ENCODE measurements at places on chromosomes 2 and 18.

DNA sequence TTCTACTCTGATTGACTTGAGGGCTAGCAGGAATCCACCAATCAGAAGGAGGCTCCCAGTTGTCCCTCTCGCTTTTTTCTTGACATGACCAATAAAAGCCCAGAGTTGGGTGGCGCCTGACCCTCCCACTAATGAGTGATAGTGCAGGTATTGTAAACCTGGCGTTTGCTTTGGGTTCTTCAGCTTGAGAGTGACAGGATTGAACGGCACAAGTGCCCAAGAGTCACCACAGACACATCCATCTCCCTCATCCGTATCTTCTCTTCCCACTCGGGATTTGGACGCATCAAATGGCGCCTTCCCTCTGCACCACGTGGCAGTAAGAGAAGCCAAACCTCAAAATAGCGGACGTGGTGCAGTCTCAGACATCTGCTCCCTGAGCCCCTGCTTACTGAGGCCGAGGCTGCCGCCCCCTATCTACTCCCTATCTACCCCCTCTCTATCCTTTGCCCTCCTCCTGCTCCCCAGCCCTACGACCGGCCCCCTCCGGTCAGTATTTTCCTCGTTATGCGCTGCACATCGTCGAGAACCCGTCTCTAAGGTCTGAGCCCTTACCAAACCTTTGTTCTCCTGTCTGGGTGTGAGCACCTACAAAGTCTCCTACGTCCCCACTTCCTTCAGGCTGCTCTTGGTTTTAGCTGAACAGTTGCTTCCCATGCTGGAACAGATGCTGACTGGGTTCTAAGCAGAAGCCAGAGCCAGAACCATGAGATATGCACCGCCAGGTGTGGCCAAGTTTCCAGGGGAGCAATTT lies 881 bp upstream of the FAM161A start:
- DNase-seq: no peak

GRCh38 chr2:109454304-109454703 lies 159.5 kb downstream of the SEPTIN10 start:
- no peak for DNase-seq

DNA sequence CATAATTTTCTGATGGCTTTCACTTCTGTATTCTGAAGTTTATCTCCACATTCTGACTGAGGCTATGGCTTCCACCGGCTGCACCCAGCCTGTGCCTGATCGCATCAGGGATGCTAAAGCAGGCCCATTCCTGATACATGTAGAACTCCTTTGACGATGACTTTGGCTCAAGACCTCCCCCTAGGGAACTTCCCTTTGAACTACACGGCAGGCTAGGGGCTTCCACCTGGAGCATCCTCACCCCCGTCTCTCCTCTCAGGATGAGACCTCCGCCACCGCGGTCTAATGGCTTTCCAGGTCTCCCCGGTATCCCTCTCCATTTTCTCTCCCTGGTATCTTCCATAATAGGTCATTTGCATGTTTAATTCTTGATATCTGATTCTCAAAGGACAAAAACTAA lies 214.9 kb upstream of the CHST9 start:
- no peak for DNase-seq

- no peak for DNase-seq
Observed at GRCh38 chr18:48580782-48581181, 42.0 kb downstream of the CTIF start.

DNA sequence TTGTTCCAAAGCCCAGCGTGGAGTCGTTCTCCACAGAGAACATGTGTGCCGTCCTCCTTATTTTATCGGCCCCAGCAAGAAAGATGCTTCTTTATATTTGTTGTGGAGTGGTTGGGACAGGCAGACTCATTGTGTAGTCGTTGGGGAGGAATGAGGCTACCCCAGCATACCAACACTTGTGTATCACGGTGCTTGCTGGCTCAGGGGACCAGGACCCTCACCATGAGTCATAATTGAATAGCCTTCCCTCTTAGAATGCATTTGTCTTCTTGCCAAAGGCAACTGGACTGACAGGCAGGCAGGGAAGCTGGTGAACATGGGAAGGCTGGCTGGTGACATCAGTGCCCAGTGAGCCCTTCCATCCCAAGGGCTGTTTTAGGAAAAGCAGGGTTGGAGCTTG lies 4.7 kb downstream of the CAPN10 start:
- no peak for DNase-seq

- no peak for DNase-seq
Observed at GRCh38 chr2:73999881-74000597, 15.3 kb downstream of the TET3 start.

DNA sequence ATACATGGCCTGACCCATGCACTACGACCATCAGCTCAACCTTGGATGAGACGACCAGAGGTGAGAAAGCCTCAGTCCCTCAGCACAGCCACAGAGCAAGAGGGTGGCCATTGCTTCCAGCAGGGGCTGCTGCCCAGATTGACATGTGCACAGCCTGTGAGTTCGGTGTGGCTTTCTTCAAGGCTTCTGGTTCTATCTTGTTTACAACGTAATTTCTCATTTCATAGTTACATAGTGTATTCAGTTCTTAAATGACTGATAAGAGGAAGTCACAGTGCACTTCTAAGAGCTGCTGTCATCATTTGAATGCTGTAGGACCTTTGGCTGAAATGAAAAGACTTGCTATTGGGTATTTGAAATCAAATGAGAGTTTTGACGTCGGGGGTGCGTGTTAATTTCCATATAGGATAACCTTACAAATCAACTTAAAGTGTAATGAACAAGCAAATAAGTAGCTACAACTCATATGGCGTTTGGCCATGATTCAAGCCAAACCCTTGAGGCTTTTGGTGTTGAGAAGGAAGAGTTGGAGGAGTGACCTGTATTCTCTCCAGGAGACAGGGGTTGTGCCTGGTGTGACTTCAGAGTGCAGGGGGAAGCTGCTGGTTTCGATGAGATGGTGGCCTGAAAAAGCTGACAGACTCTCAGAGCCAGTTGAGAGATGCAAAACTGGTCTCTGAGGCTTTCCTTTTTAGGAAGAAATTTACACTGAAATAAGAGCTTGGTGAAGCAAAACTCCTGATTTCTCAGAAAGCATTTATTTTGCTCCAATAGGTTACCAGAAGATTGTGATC lies 51.0 kb downstream of the TSHZ1 start:
- DNase-seq: no peak

DNA sequence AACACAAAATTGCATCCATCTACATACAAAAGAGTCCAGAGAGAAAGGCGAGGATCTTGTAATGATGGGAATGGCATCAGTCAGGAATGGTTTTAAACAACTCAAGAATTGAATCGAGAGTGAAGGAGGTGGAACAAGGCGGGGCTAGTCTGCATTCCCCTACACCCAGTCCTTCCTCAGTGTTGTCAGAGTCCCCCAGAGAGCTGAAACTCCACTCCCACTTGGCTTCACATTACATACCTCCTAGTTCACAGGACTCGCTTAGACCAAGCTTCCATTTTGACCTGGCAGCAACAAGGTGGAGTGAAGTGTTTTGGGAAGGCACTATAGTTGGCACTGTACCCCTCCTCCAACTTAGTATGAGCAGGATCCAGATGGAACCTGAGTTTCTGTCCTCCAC lies 1273.5 kb upstream of the CRIM1 start:
- no peak for DNase-seq

GRCh38 chr2:23589739-23590138 lies 204.8 kb downstream of the KLHL29 start:
- no peak for DNase-seq

GRCh38 chr2:35933031-35933430 lies 422.5 kb upstream of the CRIM1 start:
- DNase-seq: no peak

- DNase-seq: no peak
Observed at GRCh38 chr2:98445177-98445682, 572 bp downstream of the INPP4A start.

DNA sequence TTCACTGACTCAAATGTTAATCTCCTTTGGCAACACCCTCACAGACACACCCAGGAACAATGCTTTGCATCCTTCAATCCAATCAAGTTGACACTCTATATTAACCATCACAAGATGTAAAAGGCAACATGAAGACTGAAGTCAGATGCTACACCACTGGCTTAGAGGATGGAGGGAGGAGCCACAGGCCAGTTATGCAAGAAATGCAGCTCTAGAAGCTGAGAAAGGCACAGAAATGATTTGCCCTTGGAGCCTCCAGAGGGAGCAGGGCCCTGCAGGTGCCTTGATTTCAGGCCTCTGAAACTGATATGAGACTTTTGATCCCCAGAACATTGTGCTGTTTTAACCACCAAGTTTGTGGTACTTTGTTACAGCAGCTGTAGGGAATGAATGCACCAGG lies 276.3 kb downstream of the KCNS3 start:
- DNase-seq: no peak

DNA sequence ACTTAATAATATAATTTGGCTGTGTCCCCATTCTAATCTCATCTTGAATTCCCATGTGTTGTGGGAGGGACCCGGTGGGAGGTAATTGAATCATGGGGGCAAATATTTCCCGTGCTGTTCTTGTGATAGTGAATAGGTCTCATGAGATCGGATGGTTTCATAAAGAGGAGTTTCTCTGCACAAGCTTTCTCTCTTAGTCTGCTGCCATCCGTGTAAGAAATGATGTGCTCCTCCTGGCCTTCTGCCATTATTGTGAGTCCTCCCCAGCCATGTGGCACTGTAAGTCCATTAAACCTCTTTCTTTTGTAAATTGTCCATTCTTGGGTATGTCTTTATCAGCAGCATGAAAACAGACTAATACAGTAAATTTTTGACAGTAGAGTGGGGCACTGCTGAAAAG lies 102.5 kb upstream of the LTBP1 start:
- no peak for DNase-seq

- DNase-seq: no peak
Observed at GRCh38 chr2:68352651-68353391, 12.3 kb upstream of the PLEK start.

GRCh38 chr2:216339456-216340279 lies 32.6 kb downstream of the MARCHF4 start:
- DNase-seq: no peak

- DNase-seq: no peak
Observed at GRCh38 chr2:390959-391358, 103.1 kb upstream of the ALKAL2 start.

DNA sequence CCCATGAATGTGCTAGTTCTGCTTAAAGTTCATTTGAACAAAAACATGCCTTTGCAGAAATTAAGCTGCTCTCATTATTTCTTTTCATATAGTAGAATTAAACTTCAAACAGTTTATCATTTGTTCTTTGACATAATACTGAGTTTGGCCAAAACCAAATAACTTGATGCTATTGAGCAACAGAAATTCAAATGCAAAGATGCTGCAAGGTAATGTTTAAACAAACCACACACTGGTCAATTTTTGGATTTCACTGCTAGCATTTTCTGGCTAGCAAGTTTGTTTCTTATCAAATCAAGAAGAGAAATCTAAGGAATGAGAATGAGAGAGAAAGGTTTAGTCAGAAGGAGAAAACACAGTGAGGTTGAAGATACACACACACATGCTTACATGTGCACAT lies 80.0 kb downstream of the LYPD1 start:
- no peak for DNase-seq

DNA sequence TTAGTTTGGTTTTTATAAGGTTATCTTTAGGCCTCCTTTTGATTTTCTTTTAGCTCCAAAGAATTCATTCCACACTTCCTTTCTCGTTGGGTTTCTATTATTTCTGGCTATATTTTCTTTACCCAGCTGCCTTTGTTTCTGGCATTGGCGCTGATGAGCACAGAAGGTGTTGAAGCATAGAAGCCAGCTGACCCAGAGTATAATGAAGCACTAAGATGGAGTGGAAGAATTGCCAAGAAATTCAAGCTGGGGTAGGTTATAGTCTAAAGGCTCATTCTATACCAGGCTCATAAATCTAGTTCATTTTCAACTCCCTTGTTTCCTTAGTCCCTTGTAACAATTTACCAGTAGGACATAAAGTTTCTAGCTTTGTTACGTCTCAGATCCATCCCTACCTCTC lies 169.5 kb downstream of the HRH4 start:
- DNase-seq: no peak

- DNase-seq: no peak
Observed at GRCh38 chr2:187655001-187655400, 100.8 kb upstream of the TFPI start.

DNA sequence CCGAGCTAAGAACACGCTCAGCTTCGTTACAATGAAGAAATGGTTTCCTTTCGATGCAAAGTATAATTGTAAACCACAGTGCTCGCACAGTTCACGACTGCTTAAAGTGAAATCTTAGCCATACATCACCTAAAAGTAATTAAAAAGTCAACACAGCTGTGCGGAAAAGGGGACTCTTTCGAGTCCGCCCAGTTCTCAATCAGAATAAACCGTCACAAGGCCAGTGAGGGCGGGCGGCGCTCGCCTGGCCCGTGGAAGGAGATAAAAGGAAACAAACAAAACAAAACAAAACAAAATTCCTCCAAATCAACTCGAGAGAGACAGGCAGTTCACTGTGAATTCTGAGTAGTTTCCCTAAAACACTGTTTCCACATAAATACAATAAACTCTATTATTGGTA lies 200.9 kb downstream of the TWIST2 start:
- no peak for DNase-seq

DNA sequence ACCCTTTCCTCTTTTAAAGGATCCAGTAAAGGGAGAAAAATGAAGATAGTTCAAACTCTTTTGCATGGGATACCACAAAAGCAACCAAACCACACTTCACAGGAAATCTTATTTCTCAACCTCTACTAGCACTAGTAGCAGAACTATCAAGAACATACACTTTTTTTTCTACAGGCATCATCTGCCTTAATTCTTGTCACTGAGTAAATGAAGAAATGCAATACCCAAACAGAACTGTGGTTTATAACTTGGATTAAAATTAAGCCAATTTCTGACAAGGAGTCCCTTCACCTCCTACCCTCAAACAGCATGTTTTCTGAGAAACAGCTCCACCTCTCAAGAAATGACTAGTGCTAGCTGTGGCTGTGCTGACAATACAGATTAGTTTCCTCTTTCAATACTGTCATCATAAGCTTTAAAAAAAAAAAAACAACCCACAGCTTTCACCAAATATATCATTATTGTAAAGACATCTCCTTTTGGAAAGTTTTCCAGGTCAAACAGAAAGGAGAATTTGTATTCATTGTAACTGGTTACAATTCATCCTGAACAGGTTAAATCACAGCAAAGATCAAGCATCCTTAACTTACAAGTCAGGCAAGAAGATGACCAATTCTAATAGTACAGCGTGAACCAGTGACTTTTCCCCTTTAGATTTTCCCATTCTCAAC lies 44.4 kb downstream of the PTPN2 start:
- peak; percentile 41 for DNase-seq

DNA sequence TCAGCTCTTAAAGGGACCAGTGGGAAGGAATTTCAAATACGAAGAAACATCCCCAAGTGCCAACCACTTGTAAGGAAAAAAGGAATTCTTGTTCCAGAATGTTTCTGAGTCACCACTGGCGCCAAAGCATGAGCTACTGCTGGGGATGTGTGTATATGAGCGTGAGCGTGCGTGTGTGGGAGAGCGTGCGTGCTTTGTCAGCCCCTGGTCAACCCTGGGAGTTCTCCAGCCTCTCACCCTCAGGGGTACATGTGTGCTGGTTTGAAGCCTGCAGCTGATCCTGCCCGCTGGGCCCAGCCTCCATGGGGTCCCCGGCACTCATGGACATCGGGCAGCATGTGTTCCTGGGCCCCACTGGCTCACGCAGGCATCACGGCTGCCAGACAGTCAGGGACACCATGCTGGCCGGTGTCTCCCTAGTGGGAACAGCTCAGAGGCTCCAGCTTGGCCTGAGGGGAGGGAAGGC lies 17.1 kb downstream of the HS6ST1 start:
- DNase-seq: no peak

GRCh38 chr2:68093634-68094033 lies 30.8 kb upstream of the C1D start:
- DNase-seq: no peak

- no peak for DNase-seq
Observed at GRCh38 chr2:40394597-40394996, 57.3 kb downstream of the SLC8A1 start.

All from activated naive CD8-positive, alpha-beta T cell treated with anti-CD3 and anti-CD28 coated beads for 36 hours (primary cell).